NCI-H1436 (cell line): ENCODE measurements at places on chromosomes 4 and X.

DNA sequence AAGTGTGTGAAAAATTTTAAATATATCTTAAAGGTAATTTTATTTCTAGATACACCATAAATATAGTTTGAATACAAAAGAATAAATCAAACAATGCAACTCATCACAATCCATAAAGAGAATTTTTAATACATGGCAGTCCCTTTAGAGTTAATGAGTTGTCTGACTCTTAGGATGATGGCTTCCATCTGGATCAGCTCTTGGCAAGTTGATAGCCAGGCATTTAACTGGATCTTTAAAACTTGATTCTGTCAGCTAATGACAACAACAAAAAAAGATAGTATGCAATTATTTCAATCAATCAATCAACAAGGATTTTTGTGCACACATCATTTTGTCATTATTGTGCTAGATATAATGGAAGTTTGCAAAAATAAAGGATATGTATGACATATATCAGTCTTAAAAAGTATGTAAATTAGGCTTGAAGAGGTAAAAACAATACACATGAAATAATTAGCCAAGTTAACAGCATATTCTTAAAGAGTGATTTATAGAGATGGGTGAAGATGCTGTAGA, 174.9 kb upstream of the PCDH18 start:
- DNase-seq = no peak

DNA sequence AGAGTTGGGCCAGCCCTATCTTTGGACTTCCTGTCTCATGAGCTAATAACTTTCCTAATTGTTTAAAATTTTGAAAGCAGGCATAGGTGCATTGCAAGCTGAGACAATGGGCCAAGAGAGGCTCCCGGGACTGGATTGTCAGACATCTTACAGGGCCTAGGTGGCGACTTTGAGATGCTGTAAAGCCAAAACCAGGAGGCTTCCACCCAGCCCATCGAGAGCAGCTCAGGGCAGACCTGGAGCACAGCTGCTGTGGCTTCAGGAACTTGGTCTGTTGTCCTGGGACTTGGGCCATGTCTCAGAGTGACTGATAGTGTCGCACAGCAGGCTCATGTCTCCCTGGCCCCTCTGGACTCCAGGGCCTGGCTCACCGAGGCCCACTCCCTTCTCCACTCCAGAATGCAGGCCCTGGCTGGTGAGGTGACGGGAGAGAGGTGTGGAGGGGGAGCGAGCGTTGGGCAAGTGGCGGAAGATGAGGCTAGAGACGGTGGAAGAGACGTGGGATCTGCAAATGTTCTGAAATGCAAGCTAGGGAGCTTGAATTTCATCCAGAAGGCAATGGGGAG, 24.1 kb upstream of the MTM1 start:
- DNase-seq = no peak

- no peak for DNase-seq
Measured at GRCh38 chr4:57231781-57232180, 121.6 kb upstream of the IGFBP7 start.

GRCh38 chr4:164997324-164997723, 19.9 kb upstream of the TRIM61 start:
- DNase-seq = no peak

- DNase-seq = peak; percentile 14
Measured at GRCh38 chr4:78951862-78952472, 12.7 kb upstream of the PAQR3 start.

GRCh38 chr4:30842689-30843088, 122.5 kb downstream of the PCDH7 start:
- no peak for DNase-seq

DNA sequence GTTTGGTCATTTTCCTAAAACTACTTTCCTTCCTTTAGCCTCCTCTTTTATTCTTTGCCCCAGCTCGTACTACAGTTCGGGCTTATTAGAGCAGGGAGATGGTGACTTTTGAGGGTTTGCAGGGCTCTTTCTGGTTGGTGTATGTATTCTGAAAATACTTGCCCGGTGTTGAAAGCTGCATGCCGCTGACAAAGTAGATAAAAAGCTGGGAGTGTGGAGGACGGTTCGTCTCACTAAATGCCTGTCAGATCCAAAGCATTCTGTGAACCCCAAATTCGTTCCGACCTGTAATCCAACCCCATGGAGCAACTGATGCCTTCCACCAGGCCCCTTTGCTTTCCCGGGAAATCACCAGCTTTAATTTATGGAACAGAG, 19.2 kb downstream of the TRIM2 start:
- no peak for DNase-seq

- DNase-seq = peak; percentile 2
Measured at GRCh38 chr4:69830560-69831269, 29.2 kb downstream of the SULT1E1 start.

- no peak for DNase-seq
Measured at GRCh38 chr4:16034010-16034748, 49.6 kb downstream of the PROM1 start.

- DNase-seq = peak; percentile 80
Measured at GRCh38 chr4:184347251-184348239, 126.8 kb downstream of the IRF2 start.

- no peak for DNase-seq
Measured at GRCh38 chr4:147779451-147779850, 47.6 kb downstream of the ARHGAP10 start.

DNA sequence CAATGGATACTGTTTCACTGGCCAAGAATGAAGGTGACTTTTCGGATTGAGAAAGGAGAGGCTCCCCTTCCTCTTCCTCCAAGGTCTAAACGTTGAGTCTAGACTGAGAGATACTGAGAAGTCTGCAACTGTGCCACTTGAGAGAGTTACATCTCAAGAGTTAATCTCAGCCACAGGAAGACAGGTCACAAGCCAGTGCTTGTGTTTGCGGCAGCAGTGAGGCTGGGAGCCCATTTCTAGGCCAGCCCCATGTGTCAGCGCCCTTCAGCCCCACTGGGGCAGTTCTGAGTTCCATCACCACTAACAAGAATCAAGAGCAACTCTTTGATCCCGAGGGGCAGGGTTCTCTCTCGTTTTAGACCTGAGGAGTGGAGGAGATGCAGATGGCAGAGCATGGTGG, 7.3 kb upstream of the SEC24D start:
- DNase-seq = no peak

DNA sequence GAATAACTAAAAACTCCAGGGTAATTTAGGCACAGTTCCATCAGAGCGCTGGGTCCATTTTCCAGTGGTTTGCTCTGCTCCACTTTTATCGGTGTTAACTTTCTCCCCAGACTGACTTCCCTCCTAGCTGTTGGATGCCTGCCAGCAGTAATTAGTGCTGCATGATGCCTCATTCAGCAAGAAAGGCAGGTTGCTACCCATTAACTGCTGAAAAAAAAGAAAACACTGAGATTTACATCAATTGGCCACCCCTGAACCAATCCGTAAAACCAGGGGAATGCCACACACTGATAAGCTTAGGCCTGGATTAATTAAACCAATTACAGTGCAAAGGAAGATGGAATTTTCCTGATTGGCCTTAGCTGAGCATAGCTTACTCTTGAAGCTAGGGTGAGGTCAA, 182.4 kb upstream of the CXXC4 start:
- peak; percentile 91 for DNase-seq

- DNase-seq = no peak
Measured at GRCh38 chr4:174036111-174036510, 247.4 kb downstream of the FBXO8 start.

DNA sequence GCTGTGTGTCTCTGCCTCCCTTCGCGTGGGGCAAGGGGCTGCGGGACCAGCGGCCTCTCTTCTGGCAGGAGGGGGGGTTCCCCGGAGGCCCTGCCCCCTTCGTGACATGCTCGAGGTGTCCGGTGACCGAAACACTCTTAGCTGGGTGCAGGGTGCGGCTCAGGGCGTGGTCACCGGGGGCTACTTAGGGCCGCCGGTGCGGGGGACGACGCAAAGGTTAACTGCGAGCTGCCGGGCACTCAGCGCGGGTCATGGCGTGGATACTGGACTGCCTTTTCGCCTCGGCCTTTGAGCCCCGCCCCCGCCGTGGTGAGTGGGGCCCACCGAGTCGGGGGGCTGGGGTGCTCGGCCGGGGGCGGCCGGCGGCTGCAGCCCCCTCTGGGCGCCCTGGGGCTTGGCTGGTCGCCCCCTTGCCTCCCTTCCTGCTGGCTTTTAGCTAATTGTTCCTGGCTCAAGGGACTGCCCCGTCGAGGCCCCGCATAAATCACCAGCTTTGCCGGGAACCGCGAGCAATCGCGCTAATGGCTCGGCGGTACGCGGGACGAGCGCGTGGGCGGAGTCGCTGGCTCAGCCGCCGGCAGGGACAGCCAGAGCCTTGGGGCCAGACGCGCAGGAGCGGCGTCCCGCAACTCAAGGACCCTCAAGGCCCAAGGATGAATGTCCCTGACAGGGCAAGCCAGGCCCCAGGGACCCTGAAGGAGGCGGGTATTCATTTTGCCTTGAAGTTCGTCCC, at the start of gene ARHGAP36:
Gene ARHGAP36, plus strand, starts transcription at position 211 of the 733 bp plus-strand sequence. CDS start 23,320 bp downstream, outside the sequence.
- DNase-seq = no peak

DNA sequence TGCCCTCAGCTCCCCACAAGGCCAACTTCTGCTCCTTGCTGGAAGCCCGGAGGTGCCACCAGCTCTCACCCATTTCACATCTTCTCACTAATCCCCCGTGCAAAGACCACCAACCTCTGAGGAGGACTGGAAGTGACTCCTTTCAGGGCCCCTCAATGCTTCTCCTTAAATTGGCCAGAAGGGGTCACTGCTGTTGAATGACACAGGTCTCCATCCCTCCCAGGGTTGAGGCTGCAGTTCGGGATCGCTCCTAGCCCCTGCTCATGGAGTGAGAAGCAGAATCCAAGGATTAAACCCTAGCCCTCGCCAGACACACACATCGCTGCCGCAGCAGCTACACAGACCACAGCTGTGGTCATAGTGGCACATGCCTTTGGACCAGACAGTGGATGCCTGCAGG, 279.5 kb upstream of the TAPT1 start:
- DNase-seq = no peak
